Suppressor macrophage treated with lipopolysaccharide for 1 hour (primary cell): ENCODE measurements at places on chromosomes 12 and 14.

- DNase-seq, result no peak
These were observed 119.7 kb downstream of the FBXL14 start for GRCh38 chr12:1474574-1475153.

DNA sequence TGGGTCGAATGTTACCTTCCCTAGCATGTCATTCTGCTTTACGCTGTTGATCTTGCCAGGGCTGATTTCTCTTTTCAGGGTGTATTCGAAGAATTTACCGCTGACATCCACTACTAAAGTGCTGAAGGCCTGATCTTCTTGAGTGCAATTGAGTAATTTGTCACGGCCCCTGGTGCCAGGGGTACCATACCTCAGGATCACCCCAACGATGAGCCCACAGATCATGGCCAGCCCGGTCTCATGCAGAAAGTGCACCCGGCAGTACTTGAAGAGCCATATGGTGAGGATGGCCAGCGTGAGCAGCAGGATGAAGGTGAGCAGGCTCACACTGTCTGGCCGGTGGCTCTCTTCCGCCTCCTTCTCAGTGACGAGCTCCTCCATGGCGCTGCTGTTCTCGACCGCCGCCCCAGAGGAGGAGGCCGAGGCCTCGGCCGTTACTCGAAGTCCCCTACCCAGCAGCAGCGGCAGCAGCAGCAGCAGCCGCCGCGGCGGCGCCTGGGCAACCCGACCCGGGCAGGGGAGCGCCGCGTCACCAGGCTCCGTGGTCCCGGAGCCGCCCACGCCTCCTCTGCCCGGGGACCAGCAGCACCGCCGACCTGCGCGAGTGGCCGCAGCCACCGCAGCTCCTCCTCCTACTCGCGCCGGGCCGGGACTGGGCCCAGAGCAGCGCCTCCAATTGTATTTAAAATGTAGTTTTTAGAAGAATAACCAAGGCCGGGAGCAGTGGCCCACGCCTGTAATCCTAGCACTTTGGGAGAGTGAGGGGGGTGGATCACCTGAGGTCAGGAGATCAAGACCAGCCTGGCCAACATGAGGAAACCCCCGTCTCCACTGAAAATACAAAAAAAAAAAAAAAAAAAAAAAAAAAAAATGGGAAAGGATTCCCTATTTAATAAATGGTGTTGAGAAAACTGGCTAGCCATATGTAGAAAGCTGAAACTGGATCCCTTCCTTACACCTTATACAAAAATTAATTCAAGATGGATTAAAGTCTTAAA is 58.5 kb upstream of the TMPO start:
- peak; percentile 86 for DNase-seq

GRCh38 chr12:115886666-115887065 is 390.8 kb downstream of the MED13L start:
- DNase-seq, result no peak

- no peak for DNase-seq
These were observed 8.3 kb downstream of the COL2A1 start for GRCh38 chr12:47995981-47996401.

- DNase-seq, result no peak
These were observed 13.4 kb downstream of the LGALS3 start for GRCh38 chr14:55142466-55142865.

DNA sequence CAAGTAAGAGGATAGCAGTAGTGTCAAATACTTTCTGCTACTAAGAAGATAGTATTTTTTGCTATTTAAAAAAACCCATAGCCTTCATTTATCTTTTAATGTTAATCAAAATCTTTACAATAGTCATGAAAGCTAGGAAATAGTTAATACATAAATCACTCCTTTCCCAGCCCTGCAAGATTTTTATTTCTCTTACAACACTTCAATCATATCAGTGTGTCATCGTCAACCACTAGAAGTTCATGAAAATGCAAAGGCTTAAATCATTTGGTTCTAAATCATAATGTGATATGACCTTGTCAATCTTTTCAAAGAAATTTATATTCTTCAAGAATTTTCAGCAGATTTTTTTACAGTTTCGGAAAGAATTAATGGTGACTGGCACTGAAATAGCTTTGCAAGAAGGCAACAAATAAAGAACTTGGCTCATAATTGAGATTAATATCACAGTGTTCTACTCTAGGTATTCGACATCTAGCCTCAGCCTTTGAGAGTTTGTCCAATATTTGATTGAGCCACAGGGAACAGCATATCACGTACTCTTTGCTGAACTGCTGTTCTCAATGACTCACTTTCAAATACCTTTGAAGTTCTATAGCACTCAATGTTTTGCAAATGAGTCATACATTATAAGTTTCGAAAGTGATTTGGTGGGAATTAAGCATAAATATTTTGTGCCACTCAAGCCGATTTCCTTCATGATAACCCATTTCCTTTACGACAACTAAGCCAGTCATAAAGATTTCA is 384.0 kb upstream of the FOXG1 start:
- no peak for DNase-seq

DNA sequence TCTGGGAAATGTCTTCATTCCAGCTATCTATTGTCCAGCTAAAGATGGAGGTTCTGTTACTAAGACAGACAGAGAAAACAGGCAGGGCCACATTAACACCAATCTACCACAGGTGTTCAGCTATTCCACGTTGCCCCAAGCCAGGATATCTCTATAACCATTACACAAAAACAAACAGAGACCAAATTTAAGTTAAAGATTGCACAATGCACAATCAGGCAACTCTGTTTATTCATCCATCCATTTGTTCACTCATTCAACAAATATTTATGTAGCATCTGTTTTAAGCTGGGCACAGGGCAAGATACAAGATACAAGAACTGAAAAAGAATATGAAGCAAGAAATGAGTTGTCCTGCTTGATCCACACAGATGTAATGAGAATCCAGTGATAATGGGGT is 629.0 kb downstream of the MED13L start:
- DNase-seq, result no peak

DNA sequence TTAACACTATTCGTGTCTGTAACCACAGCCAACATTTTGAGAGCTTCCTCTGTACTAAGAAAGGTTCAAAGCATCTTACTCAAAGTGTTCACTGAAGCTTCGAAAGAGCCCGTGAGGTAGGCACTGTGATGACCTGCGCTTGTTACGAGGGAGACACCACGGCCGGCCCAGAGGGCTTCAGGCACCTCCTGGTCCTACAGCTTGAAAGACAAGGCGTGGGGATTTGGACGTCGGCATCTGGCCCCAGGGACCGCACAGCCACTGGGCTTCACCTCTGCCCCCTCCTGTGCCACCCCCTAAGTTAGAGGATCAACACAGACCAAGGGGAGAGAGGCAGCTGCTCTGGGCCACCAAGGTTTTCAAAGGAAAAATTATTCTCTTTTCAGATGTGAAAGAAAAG is 75.6 kb downstream of the RIMBP2 start:
- DNase-seq, result no peak

DNA sequence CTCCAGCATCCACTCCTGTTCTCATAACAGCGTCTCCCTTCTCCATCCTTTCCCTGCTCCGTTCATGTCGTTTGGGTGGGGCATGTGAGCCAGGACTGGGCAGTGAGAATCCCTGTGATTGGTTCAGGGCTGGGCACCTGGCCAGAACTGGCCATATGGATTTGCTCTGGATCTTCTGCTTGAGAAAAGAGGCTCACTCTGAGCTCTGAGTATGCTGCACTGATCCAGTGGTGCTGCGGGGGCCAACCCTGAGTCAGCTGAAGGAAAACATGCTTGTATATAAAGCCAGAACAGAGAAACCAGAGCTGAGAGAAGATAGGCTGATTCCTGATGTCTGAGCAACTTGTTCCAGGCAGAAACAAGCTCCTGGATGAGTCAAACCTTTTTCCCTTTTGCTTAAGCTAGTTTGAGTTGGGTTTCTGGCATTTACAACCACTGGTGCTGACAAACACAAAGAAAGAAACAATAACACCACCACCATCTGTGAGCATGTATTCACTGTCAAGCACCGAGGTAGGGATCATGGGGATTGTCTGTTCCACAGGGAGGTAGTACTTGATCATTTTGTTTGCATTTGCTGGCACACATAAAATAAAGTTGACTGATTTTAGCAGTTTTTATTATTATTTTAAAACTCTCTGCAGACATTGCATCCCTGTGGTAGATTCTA is 14.0 kb upstream of the HPD start:
- DNase-seq, result no peak

GRCh38 chr14:101371799-101372793 is 189.2 kb upstream of the DIO3 start:
- DNase-seq, result no peak

GRCh38 chr12:128857133-128857763 is 4.0 kb downstream of the GLT1D1 start:
- peak; percentile 82 for DNase-seq

DNA sequence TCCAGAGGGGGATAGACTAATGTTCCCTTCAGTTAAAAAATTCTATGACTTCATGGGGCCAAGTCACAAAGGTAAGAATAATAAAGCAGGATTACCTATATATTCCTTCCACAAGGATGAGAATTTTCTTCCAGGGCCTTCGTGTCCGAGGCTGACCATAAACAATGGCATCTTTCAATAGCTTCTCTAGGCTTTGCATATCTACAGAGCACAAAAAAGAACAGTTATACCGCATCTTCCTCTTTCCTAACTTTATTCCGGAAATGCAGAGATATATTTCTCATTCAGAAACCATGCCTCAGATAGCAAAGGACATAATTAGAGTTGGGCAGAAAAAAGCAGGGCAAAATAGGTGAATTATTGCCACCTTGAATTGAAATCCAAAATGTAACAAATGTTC is 58.3 kb upstream of the ISM2 start:
- peak; percentile 47 for DNase-seq

DNA sequence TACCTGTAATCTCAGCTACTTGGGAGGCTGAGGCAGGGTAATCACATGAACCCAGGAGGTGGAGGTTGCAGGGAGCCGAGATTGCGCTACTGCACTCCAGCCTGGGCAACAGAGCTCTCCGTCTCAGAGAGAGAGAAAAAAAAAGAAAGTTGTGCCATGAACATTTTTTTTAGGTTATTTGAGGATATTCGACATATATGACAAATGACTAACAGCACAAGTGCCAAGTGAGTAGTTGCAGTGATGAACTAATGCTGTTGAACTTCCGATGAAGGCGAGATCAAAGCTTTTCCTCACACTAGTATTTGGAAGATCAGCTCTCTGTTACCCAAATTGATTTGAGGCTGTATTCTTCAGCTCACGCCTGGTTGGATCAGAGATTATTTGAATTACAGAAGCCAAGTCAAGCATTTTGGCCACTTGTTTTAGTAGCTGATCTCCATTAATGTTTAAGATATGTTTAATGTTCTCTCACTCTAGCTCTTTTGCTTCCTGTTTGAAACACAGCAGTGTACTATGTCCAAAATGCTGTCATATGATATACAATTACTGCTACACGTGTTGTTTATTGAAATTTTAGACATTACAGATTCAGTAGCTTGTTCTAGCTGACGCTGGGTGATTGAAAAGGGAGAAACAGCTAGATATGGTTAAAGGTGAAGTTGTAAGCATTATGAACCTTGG is 43.4 kb downstream of the WDR20 start:
- DNase-seq, result no peak

DNA sequence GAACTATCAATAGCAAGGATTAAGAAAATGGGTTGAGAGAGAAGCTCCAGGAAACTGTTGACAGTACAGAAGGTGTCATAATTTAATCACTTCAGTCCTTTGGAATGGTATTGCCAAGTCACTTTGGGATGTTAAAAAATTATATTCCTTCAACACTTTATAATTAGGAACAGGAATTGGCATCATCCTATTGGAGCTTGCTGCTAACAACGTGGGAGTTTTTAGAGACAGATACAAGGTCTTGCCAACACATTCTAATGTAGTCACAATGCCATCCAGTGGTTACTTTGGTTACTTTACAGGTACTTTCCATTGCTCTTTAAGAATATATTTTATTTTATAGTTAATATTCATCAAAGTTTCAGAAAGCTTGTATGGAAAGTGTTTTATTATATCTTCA is 310.1 kb downstream of the SYT1 start:
- peak; percentile 46 for DNase-seq

- DNase-seq, result no peak
These were observed 5.7 kb downstream of the AHNAK2 start for GRCh38 chr14:104972301-104973134.
